NCI-H1417 (cell line): ENCODE measurements at places on chromosomes 5 and 9.

- DNase-seq = peak; percentile 45
These were observed 9.8 kb upstream of the GPRIN1 start for GRCh38 chr5:176619569-176620332.

DNA sequence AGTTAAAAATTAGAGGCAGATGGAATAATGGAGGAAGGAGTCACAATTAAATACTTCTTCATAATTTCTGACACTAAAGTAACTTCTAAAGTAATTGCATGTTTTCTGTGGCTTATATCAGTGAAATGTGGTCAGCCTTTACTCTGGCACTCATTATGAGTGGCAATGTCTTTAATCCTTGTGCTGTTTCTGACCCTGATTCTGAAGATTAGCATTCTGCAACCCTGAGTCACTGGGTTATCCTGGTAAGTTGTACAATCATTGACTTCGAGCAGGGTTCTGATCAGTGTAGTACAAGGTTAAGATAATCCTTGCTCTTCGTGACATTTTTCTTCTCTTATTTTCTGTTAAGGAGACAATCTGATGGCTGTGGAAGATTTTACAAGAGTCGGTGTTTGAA is 379.4 kb upstream of the RORB start:
- no peak for DNase-seq

DNA sequence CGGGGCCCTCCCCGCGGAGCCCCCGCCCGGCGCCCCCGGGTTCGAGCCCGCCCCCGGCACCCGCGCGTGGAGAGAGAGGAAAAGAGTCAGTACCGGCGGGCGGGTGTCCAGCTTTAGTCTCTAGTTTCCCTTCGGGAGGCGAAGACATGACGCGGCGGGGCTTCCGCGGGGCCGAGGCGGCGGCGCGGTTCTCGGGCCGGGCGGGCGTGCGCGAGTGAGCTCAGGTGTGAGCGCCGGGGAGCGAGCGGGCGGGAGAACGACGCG is 181 bp downstream of the DAP start:
- DNase-seq = no peak

- DNase-seq = no peak
These were observed 118.6 kb upstream of the RETREG1 start for GRCh38 chr5:16735101-16736060.

GRCh38 chr5:95620870-95621838 is 1.3 kb downstream of the GPR150 start:
- peak; percentile 74 for DNase-seq

DNA sequence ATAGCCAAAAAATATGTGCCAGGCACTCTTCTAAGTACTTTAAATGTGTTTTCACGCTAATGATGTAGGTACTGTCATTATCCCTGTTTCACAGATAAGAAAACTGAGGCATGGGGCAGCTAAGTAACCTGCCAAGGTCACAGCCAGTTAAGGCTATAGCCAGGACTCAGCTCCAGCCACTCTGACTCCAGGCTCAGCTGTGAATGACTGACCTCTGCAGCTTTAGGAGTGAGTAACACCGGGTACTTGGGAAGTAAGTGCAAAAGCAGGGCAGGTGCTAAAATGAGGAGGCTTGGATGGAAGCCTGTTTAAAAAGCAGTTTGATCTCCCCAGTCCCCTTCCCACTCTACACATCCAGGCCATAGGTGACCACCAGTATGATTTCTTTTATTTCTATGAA is 10.6 kb upstream of the SHC3 start:
- DNase-seq = no peak

DNA sequence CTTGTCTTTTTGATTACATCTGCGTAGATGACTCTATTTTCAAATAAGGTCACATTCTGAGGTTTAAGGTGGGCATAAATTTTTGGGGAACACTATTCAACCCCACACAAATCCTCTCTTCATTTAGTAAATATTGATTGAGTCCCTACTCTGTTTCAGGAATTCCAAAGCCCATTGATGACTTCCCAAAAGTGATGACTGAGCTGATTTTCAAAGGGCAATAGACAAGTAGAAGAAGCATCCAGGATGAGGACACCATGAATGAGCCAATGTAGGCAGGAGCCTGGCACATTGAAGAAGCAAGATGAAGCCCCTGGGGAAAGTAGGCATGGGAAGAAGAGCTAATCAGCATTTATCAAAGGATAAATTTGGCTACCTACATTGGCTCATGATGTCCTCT is 35.2 kb downstream of the OR1J1 start:
- DNase-seq = no peak

GRCh38 chr5:36045895-36046294 is 20.8 kb downstream of the UGT3A2 start:
- DNase-seq = no peak

DNA sequence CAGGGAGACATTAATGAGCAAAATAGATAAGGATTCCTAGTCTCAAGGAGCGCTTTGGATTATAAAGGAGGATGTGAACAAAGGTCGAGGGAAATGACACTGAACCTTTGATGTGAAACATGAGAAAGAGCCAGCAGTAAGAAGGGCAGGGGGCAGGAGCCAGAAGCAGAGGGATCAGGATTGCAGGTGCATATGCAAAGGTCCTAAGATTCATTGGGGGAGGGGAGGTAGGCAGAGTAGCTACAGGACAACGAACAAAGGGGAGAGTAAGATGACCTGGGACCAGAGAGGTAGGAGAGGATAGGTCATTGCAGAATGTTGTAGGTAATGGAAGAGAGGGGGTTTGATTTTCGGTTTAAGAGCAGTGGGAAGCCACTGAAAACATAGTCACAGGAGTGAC is 129.2 kb upstream of the TRPM3 start:
- DNase-seq = no peak

GRCh38 chr9:72150661-72151060 is 1.4 kb downstream of the GDA start:
- DNase-seq = no peak

GRCh38 chr9:136951541-136952320 is at the start of gene LCN12:
TSS of gene LCN12 (plus strand) at chr9:136952273. CDS start at chr9:136952328, 55 bp downstream.
- no peak for DNase-seq

GRCh38 chr5:115543365-115544042 is 1.1 kb downstream of the FEM1C start:
- peak; percentile 8 for DNase-seq

DNA sequence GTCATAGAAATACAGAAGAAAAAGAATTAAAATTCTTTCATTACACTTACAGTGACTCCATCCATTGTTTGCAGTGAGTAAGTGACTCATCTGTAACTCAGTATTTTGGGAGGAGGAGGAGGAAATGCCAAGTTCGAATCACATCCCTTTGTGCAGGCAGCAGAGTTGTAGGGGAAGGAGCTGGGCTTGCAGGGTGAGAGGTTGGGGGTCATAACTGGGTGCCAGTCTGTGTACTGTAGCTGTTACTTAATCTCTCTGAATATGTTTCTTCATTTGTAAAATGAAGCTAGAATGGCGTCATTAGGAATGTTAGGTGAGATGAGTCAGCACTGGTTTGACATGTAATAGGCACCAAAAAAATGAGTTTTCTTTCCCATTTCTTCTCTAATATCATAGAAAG is 235.7 kb upstream of the ADAMTSL1 start:
- no peak for DNase-seq

DNA sequence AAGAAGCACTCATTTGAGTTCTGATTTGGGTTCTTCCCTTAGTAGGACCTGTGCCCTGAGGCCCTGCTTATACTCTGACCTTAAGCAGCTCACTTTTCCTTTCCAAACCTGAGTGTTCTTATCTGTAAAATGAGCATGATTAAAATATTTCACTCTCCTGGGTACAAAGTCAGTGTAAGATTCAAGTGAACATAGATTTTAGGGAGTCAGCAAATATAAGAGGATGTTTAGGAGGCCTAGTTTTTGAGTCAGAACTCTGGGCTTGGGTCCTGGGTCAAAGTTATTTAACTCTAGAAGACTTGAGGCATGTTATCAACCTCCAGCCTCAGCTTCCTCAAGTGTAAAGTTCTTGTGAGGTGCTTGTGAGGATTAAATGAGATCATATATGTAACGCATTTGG is 8.7 kb upstream of the SPARC start:
- no peak for DNase-seq

GRCh38 chr5:177592905-177593304 is 902 bp downstream of the TMED9 start:
- no peak for DNase-seq

GRCh38 chr5:132822650-132823480 is 7.6 kb downstream of the SHROOM1 start:
- no peak for DNase-seq

DNA sequence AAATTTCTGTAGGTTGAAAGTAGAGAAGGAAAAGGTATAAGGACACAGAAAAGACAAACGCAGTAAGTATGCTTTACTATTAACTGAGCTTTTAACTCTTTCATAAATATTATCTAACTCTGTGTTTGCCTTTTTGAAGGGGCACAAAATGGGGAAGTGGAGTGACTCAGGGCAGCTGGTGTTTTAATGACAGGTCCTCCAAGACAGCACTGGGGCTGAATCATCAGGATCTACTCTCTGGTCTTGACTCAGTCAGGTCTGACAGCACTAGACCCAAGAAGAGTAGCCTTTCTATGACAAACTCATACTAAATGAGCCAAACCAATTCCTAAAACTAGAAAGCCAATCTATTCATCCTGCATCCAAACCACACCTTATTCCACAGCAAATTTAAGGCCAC is 102.2 kb downstream of the APTX start:
- DNase-seq = no peak

DNA sequence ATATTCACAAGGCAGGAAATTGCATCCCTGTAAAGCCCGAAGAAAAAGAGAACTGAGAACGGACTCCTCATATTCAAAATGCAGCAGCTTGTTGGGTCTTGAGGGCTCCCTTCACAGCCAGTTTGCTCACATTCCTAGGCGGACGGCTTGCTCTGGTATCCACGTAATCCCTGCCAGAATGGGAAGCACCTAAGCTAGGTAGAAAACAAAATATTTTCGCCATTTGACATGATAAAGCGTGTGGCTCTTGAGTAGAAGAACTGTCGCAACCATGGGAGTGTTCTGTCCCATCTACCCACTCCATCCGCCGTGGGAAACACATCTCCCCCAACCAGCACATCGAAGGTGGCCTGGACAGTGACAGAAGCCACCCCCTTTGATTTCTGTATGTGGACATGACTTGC is 183.1 kb downstream of the GAS1 start:
- DNase-seq = no peak

GRCh38 chr5:137306903-137307302 is 192.2 kb downstream of the SPOCK1 start:
- DNase-seq = no peak

DNA sequence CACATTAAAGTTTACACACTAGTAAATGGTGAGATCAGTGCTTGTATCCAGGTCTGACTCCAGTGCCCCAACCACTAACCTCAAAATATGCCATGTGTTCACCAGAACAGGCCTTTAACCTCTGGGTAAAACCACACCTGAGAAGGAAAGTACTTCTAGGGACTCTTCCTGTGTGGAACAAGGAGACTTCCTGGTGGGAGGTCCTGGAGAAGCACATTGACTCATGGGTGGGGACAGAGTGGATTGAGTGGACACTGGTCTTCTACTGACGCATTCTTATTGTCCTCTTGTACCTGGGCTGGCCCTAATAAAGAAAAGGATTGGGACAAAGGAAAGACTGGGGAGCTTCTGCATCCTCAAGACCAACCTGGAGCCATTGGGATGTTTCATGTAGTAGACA is 43.4 kb downstream of the ANGPTL2 start:
- no peak for DNase-seq

DNA sequence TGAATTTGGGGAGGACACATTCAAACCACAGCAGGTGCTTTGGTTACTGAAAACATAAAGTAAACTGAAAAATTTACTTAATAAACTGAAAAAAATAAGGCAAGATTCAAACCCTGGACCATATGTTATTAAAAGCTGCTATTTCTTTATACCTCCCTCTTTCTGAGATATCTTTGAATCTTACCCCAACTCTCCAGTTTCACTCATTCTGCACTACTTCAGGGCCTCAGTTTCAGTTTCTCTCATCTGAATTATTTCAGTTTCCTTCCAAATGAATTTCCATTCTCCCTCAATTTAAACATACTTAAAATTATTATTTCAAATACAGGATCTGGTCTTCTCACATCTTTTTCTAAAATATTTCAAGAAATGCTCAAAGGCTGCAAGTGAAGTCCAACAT is 4.9 kb upstream of the OXCT1 start:
- no peak for DNase-seq

GRCh38 chr9:135214054-135214640 is 126.7 kb downstream of the OLFM1 start:
- no peak for DNase-seq

GRCh38 chr9:115015018-115015635 is 84.7 kb upstream of the TNFSF8 start:
- peak; percentile 66 for DNase-seq

DNA sequence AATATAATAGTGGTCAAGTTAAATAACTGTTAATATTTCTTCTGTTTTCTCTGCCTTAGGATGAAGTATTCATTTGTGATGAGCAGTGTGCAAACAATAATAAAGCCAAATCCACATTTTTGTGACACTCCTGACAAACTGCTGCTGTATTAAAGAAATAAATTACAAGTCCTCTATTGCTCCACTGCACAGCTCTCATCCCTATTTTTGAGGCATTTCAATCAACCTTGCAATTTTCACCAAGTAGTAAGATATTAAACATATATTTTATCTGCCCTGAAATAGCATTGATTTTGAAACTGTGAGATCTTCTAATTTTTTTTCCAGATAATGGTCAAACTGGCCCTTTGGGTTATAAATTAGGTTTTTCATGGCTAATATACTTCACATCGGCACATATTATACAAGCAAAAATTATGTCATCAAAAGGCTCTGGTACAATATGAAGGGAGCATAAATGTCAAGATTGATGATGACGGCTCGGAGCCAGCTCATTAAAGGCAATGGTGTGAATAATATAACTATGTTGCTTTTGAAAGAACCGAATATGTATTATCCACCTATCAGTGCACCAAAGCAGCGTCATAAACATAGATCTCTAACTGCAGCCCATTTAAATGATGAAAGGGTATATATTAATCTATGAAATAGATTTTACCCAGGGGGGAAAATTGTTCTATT is 764.9 kb downstream of the DNAH5 start:
- DNase-seq = peak; percentile 45

DNA sequence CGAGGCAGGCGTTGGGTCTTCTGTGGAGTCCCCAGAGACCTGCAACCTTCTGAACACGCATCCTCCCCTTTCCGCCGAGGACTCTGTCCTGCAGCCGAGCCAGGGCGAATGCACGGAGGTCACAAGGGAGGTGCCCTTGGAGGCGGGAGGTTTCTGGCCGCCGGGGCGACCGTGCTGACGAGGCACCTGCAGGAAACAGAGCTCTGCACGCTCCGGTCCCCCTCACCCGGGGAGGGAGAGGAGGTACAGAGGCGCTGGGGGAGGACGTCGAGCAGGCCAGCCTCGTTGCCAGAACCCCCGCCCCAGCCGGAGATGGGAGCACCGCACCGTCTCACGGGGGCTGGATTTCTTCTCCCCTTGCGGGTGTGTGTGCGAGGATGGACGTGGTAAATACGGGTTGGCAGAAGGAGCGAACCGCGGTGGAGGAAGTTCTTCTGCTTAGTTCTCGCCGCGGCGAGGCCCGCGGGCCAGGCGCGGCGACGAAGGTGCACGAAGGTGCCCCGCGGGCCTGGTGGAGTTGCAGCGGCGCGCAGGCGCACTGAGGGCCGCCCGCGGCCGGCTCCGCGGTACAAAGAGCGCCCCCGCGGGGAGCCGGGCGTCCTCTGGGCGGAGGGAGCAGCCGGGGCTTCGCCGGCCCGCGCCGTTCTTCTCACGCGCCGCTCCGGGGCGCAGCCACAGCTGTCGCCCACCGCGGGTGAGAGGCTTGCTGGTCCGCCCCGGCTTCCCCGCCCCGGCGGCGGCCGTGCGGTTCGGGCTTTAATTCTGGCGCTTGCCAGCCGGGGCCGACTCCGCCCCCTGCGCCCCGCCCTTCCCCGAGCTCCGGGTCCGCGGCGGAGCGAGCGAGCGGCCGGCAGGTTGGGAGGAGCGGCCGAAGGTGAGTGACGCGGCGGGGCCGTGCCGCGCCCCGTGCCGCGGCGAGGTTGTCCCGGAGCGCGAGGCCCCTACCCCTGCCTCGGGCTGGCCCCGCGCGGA is 289.5 kb downstream of the DOCK8 start:
- peak; percentile 78 for DNase-seq
